Sigmoid colon (tissue), 7 donors: ENCODE measurements at places on chromosomes 12 and 14. TPM values are rescaled to one million over a fixed set of nuclear protein-coding genes. Genes with fewer than 3 reads are reported as not detected.

The LRRK2 gene
- 26.4 TPM for total RNA-seq

- no peak for DNase-seq
Observed at GRCh38 chr12:116545144-116545543, 14.0 kb upstream of the MAP1LC3B2 start.

The SYCP3 gene
- total RNA-seq = not detected

The SLC10A1 gene
- not detected for total RNA-seq

DNA sequence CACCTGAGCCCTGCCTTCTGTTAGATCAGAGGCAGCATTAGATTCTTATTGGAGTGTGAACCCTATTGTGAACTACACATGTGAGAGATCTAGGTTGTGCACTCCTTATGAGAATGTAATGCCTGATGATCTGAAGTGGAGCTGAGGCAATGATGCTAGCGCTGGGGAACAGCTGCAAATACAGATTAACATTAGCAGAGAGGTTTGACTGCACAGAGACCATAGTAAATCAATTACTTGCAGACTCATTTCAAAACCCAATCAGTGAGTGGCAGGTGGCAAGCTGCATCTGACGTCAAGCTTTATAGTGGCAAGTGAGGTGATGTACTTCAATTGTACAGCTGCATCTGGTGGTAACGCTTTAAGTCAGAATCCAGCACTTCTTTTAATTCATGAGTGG is 141.6 kb downstream of the GPHN start:
- no peak for DNase-seq

DNA sequence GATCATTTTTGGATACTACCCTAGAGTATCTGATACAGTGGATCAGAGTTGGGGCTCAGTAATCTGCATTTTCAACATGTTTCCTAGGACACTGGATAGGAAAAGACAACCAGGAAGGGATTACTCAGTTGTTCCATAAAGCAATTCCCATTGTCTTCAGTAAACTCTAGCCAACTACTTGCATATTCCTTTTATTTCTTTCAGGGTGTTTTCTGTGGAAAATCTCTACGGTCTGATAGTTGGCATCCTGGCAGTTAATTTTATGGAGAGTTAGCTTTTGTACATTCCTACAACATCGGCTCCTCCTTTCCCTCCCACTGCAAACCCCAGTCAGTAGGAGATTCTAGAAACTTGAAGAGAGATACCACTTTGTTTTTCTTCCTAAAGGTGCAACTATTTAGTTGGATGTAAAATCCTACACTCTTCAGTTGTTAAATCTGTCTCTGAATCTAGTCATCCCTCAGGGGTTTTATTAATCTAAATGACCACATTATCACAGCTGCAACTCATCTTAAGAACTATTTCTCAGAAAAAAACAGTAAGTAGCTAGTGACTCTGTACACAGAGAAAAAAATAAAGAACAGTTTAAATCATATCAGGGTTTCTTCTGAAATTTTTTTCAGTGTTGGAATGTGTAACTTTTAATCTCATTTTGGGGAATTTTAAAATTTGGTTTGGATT is 103.9 kb downstream of the PDE3A start:
- DNase-seq = no peak

- DNase-seq = peak; percentile 67
Observed at GRCh38 chr12:126389220-126389841, 1324.1 kb downstream of the AACS start.
